Cerebellar nuclear complex (tissue), 1 donor: ENCODE measurements at places on chromosomes 7 and 10.

DNA sequence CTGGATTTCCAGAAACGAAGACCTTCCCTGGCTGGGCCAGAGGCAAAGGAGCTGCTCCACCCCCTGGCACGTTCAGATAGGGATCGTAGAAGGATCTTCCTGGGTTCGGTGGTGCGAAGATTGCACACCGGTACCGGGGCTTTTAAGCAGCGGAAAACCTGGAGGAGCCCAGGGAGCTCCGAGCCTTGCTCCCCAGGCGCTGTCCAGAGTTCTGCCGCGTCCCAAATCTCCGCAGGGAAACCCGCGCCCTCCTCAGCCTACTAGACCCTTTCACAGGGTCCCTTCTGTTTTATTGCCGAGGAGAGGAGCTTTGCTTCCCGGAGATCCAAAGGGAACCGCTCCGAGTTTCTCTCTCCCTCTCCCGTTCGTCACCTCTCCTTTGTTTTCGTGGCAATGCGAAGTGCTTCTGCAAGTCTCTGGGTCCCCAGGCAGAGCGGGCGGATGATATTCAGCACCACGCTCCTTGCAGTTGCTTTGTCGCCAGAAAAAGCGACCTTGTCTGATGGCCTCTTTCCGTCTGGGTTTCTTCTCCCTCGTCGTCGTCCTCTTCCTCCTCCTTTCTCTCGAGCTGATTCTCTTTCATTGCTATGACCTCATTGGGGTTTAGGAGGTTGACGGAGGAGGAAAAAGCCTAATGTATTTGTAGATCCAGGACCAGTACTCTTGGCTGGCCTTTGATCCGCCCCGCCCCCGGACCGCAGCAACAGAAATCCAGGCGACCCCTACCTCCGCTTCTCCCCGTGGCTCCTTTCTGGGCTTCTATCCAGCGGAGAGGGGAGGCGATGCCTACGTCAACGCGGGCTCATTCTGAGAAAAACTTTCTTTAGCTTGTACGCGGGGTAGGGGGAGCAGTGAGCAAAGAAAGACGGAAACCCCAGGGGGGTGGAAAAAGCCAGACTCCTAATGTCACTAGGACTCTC, at the start of gene TMEM196:
TSS of gene TMEM196 (minus strand) at position 777 of the 920 bp plus-strand sequence. CDS start 921 bp downstream, outside the sequence.
- DNase-seq = no peak

- no peak for DNase-seq
These were observed 267.2 kb downstream of the GLRX3 start for GRCh38 chr10:130403153-130404075.

DNA sequence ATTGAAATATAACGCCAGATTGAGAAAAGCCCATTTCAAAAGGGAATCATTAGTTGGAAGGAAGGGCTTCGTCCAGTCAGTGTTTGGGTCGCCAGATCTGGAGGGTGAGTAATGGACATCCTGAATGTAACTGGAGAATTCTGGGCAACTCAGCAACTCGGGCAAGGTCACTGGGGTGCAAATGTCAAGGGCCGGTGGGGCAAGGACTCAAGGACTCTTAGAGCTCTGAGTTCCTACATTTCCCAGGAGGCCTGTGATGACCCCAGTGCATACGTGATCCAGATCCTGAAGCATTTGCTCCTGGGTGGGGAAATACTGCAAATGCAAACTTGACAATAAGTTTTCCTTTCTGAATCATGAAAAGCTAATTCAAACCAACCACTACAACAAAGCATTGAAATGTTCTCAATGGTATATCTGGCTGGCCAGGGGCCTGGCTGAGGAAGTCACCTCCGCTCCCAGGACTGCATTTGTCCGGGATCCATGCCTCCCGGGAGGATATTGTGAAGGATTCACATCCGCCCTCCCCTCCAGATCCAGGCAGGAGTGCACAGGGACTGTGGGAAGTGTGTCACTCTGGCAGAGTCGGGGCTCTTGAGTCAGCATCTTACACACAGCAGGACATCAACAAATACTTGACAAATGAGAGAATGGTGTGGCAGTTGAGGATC, 164.0 kb downstream of the FANK1 start:
- DNase-seq = no peak

GRCh38 chr10:120477021-120477742, 20.2 kb downstream of the PLPP4 start:
- DNase-seq = no peak

DNA sequence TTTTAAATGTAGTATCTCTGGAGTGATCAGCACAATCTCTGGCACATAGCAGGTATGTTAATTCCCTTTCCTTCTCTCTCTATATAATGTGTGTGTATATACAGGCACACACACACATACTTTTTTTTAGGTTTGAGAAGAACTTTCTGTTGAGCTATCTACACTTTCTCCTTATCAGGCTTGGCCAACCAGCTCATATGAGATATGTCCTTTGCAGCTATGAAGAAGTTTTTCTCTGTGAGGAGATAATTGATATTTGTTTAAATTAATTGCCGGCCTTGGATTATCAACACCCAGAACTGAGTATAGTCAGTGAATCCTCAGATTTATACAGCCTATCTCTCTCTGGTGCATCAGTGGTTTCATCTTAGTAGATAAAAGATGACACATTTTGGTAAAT, 2.3 kb upstream of the MCU start:
- no peak for DNase-seq

GRCh38 chr7:26592011-26592410, 272.4 kb downstream of the SKAP2 start:
- DNase-seq = no peak

DNA sequence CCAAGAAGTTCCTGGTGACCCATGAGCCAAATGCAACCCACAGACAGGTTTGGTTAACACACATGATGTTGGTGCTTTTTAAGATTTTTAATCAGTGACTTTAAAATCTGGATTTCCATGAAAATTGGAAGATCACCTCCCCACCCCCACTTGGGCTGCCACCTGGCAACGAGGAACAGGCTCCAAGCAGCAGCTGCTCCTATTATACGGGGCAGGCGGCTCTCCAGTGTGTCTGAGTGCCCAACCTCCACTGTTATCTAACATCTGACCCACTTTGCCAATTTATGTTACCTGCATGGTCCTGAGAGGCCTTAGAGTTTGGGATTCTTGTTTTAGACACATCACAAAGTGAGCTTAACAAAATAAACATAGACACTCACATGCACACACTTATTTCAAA, 56.4 kb downstream of the SGMS1 start:
- DNase-seq = peak; percentile 68

GRCh38 chr7:148983200-148984146, 44.8 kb downstream of the PDIA4 start:
- peak; percentile 40 for DNase-seq

GRCh38 chr7:80153446-80153845, 18.8 kb downstream of the GNAI1 start:
- DNase-seq = no peak

GRCh38 chr7:27141137-27141922, 2.2 kb downstream of the HOXA5 start:
- DNase-seq = no peak

DNA sequence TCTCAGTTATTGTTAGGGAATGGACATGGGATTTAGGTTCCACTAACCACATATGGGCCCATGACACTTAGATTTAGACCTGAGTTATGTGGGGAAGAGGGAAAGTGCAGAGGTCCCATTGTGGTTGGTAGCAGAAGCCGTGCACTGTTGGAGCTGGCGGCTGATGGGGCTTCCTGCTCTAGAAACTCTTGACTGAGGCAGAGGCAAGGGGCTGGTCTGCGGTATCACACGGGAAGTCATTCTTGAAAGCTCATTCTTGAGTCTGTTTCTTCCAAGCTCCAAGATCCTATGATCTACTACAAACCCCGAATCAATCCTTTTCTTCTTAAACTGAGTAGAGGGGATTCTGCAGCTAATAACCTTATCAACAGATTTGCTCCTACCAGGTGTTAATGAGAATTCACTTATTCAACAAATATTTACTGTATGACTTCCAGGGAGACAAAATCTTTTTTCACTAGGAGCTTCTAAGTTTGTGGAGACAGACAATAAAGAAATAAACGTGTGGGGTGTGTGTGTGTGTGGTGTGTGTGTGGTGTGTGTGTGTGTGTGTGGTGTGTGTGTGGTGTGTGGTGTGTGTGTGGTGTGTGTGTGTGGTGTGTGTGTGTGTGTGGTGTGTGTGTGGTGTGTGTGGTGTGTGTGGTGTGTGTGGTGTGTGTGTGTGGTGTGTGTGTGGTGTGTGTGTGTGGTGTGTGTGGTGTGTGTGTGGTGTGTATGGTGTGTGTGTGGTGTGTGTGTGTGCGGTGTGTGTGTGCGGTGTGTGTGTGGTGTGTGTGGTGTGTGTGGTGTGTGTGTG, 57.1 kb downstream of the AOC1 start:
- DNase-seq = no peak

DNA sequence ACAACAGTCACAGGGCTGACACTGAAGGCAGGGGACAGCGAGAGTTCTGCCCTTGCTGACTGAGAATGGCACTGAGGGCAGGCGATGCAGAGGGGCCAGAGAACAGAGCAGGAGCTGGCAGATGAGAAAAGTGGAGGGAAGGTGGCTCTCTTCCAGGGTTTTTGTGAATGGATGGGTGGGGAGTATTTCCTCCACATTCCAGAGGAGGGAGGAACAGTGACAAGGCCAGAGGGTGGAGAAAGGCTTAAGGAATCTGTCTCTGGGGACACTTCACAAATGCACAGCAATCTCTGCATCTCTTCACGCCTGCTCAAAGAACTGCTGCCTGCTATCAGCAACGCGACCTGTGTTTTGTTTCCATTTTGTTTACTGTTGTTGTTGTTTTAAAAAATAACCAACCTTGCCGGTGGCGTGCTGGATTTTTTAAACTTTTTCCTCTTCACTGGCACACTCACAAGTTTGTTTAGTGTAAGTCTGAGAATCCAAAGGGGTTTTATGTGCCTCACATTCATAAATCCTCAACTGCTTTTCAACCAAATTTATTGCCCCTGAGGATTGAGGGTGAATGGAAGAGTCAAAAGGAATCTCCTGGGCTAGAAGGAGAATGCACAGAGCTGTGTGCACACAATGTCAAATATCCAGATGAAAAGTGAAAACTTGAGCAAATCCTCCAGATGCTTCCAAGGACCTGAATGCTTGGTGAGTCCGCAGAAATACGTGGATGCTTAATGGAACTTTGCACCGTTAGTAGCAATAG, 129.3 kb downstream of the GLI3 start:
- no peak for DNase-seq

GRCh38 chr7:6628045-6628444, 9.1 kb upstream of the ZNF316 start:
- no peak for DNase-seq

GRCh38 chr7:36887969-36888368, 163.7 kb upstream of the AOAH start:
- DNase-seq = no peak

DNA sequence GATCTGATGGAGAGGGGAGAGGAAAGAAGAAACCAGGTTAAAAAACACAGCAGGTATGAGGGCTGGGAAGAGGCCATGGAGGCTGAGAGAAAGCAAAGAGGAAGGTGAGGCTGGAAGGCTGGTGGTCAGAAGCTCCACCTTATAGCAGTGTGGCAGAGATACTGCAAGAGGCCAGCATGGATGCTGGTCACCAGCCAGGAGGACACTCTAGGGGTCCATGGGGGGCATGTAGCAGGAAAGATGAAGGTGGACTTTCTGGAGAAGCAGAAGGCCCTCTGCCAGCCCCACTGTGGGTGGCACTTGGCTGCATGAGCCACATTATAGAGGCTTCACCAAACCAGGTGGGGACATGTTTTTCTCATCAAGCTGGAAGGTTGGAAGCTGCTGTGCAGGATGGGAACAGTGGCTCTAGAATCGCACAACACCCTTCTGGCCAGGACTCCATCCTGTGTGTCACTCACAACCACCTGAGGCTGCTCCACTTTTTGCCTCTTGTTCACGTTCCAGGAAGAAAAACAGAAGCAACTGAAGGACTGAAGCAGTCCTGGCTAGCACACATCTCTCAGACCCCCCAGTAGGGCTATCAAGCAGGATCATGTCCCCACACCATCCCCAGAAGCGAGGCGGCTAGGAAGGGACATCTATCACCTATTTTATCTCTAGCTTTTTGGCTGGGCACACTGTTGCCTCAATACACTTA, 587.5 kb upstream of the MGMT start:
- no peak for DNase-seq

- DNase-seq = no peak
These were observed 185.7 kb downstream of the STK31 start for GRCh38 chr7:23895666-23896096.

GRCh38 chr7:99112097-99112496, 31.8 kb downstream of the SMURF1 start:
- no peak for DNase-seq

- no peak for DNase-seq
These were observed 50.3 kb downstream of the HIP1 start for GRCh38 chr7:75688200-75689136.

GRCh38 chr7:158902427-158902826, 46.1 kb downstream of the DYNC2I1 start:
- no peak for DNase-seq

GRCh38 chr7:82044497-82045080, 274.7 kb upstream of the HGF start:
- DNase-seq = no peak

DNA sequence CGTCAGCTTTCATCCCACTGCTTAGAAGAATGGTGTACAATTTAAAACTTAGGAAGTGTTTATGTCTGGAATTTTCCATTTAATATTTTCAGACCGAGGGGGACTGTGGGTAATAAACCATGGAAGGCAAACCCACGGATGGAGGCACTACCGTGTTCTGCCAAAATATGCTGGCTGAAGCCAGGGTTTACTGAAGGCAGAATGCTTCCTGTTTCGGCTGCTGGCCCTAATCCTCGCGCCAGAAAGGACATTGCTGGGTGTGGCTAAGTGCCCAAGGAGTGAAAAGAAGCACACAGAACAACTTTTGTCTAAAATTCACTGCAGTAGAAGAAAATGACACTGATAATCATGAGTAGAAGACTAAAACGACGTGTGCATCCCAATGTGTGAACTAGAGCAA, 32.3 kb downstream of the PITRM1 start:
- no peak for DNase-seq

GRCh38 chr10:78549140-78549935, 515.7 kb downstream of the RPS24 start:
- no peak for DNase-seq

DNA sequence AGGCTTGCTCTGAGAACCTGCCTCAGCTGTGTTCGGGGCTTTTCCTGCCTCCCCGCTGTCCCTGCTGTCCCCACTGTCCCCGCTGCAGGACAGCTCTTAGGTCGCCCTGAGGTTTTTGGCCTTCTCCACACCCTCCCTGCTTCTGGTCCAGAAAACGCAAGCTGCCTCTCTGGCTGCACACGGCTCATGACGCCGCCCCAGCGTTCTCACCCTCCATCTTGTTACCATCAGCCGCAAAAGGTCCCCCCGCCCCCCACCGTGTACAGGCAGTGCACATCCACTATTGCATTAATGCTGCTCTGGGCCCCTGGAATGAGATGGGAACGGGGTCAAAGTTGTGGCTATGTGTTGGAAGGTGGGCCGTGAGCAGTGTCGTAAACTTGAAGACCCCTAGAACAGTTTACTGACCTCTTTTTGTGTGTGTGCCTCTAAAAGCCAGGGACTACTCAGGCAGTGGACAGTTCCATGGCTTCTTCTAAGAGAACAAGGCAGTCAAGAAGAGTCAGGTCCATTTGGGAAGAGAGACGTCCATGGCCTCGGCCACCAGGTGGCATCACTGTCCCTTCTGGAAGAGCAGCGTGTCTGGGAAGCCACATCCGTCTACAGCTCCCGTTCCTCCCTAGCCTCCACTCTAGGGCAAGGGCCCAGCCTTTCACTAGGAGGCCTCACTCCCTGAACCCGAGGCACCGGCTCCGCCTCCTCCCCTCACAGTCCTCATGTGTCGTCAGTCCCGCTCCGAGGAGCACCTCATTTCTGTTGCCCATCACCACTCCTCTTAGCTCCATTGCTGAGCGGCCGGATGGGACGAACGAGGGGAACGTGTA, 38.5 kb upstream of the MKRN1 start:
- no peak for DNase-seq
